H4 (cell line): ENCODE measurements at places on chromosomes 2 and 18. TPM values are rescaled to one million over a fixed set of nuclear protein-coding genes. Genes with fewer than 3 reads are reported as not detected.

Gene RGPD8
- total RNA-seq = 1.5 and 2.0 TPM in 2 replicates

Gene SERPINB4
- total RNA-seq = not detected in 2 replicates

Gene PSMA8
- total RNA-seq = not detected in 2 replicates

Gene ITGB6
- not detected in 2 replicates for total RNA-seq

Gene HOXD9
- 1.1 and 2.1 TPM in 2 replicates for total RNA-seq

Gene RFTN2
- 0.33 and 1.5 TPM in 2 replicates for total RNA-seq

Gene KCNK3
- total RNA-seq = 0.12 and 2.1 TPM in 2 replicates

Gene COL6A3
- total RNA-seq = 202 and 204 TPM in 2 replicates

Gene CCDC102B
- total RNA-seq = 11.0 and 22.4 TPM in 2 replicates

Gene TRIM43
- not detected in 2 replicates for total RNA-seq

Gene ANO7
- total RNA-seq = 0.43 and 0.91 TPM in 2 replicates

Gene CDK5R2
- 0.45 and 0.75 TPM in 2 replicates for total RNA-seq

Gene ITPRIPL1
- total RNA-seq = not detected in 2 replicates

Gene TANC1
- 14.6 and 16.6 TPM in 2 replicates for total RNA-seq

Gene ARHGEF33
- not detected in 2 replicates for total RNA-seq

Gene COL4A4
- total RNA-seq = 0.17 and 0.18 TPM in 2 replicates

Gene PASK
- total RNA-seq = 3.3 and 15.5 TPM in 2 replicates

Gene TRMT61B
- total RNA-seq = 5.3 and 8.2 TPM in 2 replicates

Gene MYO5B
- total RNA-seq = 10.9 and 12.4 TPM in 2 replicates

Gene MRPS9
- 31.1 and 33.0 TPM in 2 replicates for total RNA-seq

Gene CYP27C1
- 0.08 and 0.75 TPM in 2 replicates for total RNA-seq

Gene CRYBA2
- not detected in 2 replicates for total RNA-seq

Gene UPP2
- total RNA-seq = not detected in 2 replicates

Gene KATNAL2
- total RNA-seq = 6.7 and 6.8 TPM in 2 replicates

Gene C2orf78
- total RNA-seq = 0.31 and 0.45 TPM in 2 replicates

Gene RNF125
- 0.25 and 0.29 TPM in 2 replicates for total RNA-seq

Gene ANKRD30BL
- total RNA-seq = not detected in 2 replicates

Gene CLHC1
- total RNA-seq = 0.78 and 4.4 TPM in 2 replicates

Gene ACTG2
- not detected in 2 replicates for total RNA-seq

Gene RAPGEF4
- total RNA-seq = 0.72 and 1.7 TPM in 2 replicates

Gene CSRNP3
- total RNA-seq = 2.7 and 3.7 TPM in 2 replicates

Gene SMC6
- 6.1 and 9.2 TPM in 2 replicates for total RNA-seq
